ENCODE measurements at places on chromosomes 12 and 14.

DNA sequence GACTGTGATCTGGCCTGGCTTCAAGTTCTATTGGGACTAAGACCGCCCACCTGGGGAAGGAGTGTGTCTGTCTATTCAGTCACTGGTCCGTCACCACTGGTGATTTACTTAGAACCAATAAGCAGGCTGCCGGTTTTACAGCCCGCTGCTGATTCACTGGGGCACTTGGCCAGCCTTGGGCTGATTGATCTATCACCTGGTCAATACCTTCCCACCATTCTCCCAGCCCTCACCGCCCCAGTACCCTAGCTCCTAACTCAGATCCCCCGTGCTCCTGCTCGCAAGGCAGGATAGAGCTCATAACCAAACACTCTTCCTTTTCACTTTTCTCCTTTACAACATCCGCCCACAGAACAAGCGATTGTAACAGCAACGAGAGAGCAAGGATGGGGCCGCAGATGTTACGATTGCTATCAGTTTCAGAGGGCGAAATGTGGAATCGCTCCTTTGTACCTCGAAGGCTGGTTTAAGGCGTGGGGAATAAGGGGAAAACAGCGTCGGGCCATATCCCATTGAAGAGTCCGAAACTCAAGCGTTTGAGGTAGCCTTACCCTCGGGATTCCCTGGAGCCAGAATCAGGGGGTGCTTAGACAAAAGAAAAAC lies 672 bp downstream of the RDH11 start:
- peak; percentile 50 for DNase-seq

DNA sequence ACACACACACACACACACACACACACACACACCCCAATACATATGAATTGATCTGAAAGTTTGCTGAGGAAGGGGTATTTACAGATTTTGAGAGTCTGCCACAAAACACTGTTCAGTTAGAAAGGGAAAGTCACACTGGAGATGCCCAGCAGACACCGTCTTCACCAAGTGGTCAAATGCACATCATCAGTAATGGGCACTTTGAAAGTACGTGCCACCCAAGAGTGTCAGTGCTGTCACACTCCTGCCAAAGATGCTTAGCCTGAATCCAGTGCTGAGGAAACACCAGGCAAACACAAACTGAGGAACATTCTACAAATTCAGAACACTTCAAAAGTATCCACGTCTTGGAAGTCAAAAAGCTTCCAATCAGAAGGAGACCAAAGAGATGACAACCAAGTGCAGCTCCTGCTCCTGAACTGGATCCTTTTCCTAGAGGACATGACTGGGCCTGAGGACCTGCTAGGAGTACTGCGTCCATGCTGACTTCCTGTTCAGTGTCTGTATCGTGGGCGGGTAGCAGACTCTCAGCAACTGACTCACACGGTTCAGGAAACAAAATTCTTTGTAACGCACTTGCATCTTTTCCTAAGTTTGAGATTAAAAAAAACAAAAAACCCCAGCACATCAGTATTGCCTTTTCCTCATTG lies 18.6 kb downstream of the PSMC1 start:
- DNase-seq, result no peak

- no peak for DNase-seq
These were observed 8.3 kb downstream of the KRT80 start for GRCh38 chr12:52183544-52183910.

DNA sequence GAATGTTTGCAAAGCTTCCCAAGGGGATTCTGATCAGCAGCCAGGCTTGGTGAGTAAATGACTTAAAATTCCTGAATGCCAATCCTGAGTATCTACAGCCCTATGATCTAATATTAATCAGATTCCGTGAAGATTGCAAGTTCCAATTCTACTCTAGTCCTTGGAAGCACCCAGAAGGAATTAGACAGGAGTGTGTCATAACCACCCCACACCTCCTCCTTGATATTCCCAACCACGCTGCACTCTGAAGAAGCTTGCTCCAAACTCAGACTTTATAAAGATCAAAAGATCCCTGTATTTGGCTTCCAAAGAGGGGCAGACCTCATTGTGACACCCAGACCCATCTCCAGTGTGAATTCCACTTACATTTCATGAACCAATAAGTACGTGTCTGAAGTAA lies 306.0 kb downstream of the BCL11B start:
- no peak for DNase-seq

DNA sequence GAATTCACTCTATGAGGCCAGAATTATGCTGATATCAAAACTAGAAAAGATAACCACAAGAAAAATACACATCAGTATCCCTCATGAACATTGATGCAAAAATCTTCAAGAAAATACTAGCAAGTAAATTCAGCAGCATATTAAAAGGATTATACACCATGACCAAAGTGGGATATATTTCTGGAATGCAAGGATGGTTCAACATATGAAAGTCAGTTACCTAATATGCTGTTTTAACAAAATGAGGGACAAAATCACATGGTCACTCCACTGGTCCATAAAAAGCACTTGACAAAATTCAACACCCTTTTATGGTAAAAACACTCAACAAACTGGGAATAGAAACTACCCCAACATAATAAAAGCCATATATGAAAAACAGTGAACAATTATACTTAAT lies 40.3 kb downstream of the TECPR2 start:
- DNase-seq, result no peak

DNA sequence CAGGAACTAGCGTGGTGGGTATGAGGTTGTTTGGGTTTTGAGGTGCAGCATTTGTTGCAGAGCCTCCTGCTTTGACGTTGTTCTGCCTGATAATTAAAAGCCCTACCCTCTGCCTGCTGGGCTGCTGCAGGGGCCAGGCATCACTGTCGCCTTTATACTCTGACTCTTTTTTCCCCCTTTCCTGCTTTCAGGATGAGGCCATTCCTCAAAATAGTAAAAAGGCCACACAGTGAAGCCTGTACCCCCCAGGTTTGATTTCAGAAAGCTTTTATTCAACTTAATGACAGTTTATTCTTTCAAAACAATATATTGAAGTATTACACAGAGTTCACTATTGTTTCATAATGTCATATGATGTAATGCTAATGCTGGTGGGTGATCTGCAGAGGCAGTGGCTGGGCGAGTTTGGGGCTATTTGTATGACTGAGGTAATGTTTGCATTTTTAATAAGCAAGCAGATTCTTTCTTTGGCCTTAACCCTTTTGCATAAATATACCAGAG lies 9.1 kb downstream of the BORCS5 start:
- DNase-seq, result no peak

DNA sequence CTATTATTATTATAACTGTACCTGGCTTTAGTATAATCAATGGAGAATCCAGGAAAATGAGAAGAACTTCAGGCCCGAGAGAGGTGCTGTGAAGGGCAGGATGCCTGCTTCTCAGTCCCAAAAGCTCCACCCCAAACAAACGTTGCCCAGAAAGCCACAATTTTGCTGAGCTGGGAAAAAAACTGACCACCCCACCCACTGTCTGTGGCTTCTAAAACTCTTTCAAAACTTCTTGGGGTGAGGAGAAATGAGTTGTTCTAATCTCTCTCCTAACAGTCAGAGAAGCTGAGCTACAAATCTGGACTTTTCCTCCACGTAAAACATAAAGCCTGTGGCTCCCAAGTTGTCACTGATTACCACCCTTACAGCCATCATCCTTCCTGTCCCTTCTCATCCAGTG lies 13.4 kb downstream of the VDR start:
- no peak for DNase-seq

GRCh38 chr12:93957870-93958269 lies 190.5 kb upstream of the PLXNC1 start:
- DNase-seq, result no peak

DNA sequence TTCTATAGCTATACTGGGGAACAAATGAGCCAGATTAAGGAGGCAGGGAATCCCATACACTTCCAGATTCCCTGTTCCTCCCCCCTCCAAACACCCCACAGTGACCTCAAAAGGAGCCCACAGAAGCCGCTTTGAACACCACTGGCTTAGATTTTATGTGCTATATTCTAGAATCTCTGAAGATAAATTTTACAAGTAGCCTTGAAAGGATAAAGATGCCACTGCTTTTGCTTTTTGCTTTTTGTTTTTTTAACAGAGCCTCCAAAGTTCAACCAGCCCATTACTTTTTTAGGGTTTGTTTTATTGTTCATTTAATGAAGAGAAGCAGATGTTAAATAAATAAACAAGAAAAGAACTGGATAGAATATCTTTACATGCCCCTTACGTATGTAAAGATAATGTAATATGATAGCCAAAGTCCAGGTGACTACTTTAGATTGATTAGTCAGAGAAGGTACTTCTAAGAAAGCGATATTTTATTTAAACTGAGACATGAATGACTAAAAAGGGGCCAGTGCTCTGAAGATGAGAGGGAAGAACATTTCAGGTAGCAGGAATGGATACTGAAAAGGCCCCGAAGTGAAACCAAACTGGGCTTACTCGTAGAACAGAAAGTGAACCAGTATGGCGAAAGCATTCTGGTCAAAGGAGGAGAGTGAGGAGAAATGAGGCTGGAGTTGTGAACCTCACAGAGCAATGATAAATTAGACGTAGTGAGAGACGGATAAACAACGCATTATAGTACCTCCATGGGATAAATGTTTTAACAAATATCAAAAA lies 44.6 kb downstream of the DUSP6 start:
- no peak for DNase-seq

- DNase-seq, result no peak
These were observed 37.3 kb upstream of the CSRP2 start for GRCh38 chr12:76916170-76916540.

GRCh38 chr12:123134271-123134671 lies 16.6 kb downstream of the PITPNM2 start:
- DNase-seq, result no peak

GRCh38 chr14:95231966-95232633 lies 74.8 kb upstream of the DICER1 start:
- DNase-seq, result no peak

DNA sequence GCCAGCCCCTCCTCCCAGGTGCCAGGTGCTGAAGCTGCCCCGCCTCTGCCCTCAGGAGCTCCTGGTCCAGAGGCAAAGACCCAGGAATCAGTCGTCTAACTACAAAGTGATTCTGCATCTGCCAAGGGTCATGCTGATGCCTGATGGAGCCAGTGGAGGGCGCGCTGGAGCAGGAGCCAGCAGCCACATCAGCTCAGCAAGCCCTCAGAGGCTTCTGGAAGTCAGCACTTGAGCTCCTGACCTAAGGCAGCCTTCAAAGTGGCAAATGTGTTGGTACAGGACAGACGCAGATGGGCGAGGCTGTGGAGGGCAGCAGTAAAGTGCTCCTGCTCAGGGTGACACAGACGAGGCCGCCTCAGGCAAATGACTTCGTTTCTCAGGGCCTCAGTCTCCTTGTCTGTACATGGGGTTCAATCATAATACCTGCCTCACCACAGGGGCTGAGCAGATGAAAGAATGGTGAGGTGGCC lies 10.9 kb downstream of the C12orf43 start:
- no peak for DNase-seq

DNA sequence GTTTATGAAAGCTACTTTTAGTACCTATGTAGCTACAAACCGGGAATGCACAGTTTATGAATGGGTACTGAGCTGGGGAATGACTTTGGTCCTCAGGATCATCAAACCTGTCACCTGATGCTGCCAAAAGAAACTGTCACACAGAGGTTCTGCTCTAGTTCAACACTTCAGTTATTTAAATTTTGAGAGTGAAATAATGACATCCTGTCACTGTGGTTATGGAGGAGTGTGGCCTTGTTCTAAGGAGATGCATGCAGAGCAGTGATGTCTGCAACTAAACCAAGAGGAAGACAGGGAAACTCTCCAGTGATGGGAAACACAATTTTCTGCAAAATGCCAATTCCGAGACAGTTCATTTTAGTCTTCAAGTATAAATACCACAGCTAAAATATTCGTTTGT lies 4.8 kb upstream of the AEBP2 start:
- no peak for DNase-seq

DNA sequence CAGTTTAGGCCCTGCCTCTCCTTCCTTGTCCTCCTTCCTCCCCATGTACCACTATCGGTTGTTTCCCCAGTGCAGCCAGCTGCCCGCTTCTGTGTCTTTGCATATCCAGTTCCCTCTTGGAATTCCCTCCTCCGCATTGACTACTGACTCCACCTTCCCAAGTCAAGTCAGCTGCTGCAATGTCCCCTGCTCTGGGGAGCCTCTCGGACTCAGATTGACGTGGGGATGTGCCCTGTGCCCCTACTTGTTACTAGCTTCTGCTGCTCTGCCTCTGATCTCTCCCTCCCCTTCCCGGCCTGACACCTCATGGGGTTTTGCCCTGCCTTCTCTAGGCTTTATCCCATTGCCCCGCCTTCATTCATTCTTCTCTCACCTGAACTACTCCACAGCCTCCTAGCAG lies 2.1 kb upstream of the CD9 start:
- no peak for DNase-seq

GRCh38 chr12:6067152-6067916 lies 57.1 kb downstream of the VWF start:
- DNase-seq, result peak; percentile 67

- DNase-seq, result no peak
These were observed 10.9 kb downstream of the FBRSL1 start for GRCh38 chr12:132500856-132501180.

DNA sequence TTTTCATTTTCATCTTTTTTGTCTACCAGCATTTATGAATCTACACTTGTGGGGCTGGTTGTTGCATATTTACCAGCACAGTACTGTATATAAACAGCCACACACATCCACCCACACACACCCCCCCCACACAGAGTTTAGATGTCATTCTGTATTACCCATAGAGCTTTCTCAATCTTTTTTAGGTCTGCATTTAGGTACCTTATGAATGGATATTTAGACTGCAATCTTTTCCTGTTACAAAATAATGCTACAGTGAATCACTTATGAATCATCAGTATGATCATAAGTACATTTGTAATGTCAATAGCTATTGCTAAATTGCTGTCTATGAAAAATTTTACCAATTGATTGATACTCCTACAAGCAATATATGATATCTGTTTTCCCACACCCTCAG lies 67.3 kb upstream of the STK38L start:
- DNase-seq, result no peak

GRCh38 chr12:132955094-132956010 lies 754 bp downstream of the ZNF605 start:
- peak; percentile 12 for DNase-seq

DNA sequence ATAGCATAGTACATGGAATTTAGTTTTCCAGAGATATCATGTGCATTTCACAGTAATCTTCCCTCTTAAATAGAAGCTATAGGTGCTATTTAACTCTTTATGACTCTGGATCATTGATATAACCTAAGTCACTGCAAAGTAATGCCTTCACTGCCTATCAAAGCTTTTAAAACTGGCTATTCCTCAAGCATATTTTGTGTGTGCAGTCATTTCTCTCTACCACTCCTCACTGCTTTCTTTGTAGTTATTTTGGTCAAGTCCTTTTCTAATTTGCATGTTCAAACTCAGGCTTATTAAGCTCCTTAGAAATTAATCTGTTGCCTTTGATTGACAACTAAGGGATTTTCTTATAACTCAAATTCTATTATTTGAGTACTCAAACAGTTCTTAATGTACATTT lies 79.4 kb upstream of the PLEKHG7 start:
- no peak for DNase-seq

DNA sequence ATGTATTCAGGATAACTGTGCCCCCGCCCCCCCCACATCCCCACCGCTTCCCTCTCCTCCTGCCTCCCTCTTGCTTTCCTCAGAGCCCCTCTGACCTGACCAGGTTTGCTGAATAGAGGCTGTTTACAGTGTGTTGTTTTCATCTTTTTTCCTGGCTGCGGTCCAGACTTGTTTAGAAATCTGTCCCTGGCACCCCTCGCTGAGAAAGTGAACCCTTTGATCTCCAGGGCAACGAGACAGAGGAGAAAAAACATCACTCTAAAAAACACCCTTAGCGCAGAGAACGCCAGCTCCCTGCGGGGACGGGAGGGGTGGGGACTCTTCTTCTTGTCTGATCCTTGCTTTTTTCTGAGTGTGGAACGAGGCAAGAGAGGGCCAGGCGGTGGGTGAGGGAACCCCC lies 22.5 kb downstream of the SDS start:
- no peak for DNase-seq
